ENCODE measurements at places on chromosomes 5 and 9.

GRCh38 chr9:37369671-37370070, 52.8 kb upstream of the GRHPR start:
- DNase-seq: no peak

- DNase-seq: no peak
Measured at GRCh38 chr9:73216100-73216499, 64.4 kb downstream of the ANXA1 start.

DNA sequence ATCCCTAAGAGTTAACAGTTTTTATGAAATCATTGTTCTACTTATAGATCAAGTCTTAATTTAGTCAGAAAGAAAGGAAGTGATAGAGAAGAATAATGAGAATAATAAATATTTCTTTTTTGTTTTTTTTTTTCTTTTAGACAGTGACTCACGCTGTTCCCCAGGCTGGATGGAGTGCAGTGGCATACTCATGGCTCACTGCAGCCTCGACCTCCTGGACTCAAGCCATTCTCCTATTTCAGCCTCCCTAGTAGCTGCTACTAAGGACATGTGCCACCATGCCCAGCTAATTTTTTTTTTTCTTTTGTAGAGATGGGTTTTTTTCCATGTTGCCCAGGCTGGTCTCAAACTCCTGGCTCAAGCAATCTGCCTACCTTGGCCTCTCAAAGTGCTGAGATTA, 11.0 kb downstream of the IFNA21 start:
- no peak for DNase-seq

GRCh38 chr9:36936498-36936831, 97.6 kb downstream of the PAX5 start:
- no peak for DNase-seq

DNA sequence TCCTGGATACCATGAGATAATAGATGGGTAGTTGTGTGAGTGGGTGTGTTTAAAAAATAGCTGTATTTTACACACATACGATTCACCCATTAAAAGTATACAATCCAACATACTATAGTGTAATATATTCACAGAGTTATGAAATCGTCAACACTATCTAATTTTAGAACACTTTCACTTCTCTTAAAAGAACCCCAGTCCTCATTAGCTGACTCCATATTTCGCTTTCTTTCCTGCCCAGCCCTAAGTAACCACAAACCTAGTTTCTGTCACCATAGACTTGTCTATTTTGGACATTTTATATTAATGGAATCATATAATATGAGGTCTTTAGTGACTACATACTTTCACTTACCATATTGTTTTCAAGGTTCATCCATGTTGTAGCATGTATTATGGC, 63.8 kb upstream of the S1PR3 start:
- no peak for DNase-seq

GRCh38 chr5:158406884-158407823, 548.2 kb upstream of the CLINT1 start:
- no peak for DNase-seq

- DNase-seq: no peak
Measured at GRCh38 chr9:137276473-137277328, 825 bp upstream of the TOR4A start.

- peak; percentile 58 for DNase-seq
Measured at GRCh38 chr9:6924988-6925563, 167.3 kb downstream of the KDM4C start.

GRCh38 chr5:74055486-74056106, 429.6 kb downstream of the ARHGEF28 start:
- DNase-seq: no peak

DNA sequence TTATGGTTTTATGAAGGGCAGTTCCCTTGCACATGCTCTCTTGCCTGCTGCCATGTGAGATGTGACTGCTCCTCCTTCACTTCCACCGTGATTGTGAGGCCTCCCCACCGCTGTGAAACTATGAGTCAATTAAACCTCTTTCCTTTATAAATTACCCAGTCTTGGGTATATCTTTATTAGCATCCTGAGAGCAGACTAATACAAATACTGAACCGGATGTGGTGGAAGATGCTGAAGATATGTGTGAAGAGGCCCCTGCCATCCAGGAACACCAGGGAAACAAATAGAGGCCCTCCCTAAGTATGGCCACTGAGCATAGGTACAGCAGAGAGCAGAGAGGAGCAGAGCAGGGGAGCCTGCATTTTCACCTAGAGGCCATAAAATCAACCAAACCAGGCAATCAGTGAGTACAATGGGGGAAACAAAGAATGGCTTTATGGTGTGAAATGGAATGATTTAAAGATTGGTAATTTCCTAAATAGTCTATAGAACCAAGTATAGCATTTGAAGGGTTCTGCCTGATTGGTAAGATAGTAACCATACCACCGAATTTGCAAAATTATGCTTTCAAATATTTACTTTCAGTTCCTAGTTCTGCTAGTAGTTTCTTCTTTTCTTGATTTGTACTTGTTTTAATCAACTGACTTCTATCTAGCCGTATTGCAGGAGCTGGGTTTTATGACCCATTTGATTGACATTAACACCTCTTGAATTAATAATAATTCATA, 421.6 kb downstream of the IRX1 start:
- no peak for DNase-seq

DNA sequence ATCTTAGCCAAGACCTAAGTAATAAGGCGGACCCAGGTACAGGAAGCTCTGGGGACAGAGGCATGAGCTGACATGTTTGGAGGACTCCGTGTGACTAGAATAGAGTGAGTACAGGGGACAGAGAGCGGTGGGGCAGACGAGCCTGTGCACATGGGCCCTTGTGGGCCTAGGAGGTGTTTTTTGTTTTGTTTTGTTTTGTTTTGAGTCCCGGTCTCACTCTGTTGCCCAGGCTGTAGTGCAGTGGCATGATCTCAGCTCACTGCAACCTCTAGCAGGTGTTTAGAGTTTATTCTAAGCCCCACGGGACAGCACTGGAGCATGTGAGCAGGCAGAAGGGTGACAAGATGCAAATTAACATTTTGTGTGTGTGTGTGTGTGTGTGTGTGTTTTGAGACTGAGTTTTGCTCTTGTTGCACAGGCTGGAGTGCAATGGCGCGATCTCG, 3.1 kb upstream of the EEIG1 start:
- DNase-seq: no peak

- no peak for DNase-seq
Measured at GRCh38 chr5:143977891-143978461, 166.0 kb downstream of the HMHB1 start.

DNA sequence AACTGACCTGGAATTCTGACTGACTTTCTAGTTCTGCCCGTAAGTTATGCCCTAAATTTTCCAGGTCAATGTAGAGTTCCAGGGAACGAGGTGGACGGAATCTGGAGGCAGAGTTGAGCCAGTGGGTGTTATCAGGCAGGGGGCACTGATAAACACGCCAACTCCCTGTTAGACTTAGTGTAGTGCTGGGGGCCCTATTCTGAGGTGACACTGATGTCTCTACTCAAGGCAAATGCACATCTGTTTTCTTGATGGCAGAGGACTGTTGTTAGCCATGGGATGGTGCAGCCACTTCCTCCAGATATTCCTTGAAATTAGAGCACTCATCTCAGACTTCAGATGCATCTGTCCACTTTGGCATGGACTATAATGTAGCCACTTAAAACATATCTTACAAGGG, 83.5 kb downstream of the C9orf152 start:
- no peak for DNase-seq

DNA sequence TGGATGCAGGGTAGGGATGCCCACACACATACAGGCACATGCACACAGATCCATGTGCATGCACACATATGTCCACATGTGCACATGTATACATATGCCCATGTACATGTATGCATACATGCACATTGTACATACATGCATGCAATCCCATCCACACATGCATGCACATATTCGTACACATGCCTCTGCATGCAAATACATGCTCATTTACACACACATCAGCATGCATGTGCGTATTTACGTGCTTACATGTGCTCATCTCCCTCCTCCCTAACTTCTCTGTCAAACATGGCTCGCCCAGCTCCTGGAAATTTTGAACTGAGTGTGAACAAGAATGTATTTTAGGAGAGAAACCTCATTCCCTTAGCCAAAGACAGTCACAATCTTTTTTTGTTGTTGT, 6.2 kb downstream of the KCNT1 start:
- no peak for DNase-seq

DNA sequence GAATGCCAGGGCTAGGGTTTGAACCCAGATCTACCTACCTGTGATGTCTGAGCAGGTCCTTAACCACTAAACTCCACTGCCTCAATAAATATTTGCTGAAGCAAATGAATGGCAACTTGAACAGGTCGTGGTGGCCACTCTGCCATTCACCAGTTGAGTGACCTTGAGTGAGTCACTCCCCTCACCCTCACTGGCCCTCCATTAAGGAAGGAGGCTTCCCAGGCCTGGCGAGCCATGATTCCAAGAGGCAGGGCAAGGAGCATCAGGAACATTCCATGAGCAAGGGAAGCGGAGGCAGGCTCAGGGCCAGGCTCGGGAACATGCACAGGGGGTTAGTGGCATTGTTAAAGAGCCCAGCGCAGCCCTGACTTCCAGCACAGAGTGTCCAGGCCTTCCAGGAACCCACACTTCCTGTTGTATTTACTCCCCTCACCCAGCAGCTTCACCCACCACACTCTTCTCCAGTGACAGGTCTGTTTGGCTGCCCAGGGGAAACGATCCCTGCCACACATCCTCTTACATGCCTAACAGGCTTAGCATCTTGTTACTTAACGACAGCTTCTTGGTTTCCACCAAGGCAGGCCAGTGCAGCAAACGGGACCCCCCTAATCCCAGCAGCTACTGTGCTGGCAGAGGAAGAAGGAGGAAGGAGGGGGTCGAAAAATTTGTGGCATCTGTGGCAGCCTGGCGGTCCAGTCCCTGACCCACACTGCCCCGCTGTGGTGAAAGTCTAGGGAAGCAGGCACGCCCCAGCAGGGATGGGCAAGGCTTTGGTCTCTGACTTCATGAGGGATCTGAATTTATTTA, 43.7 kb upstream of the TTC1 start:
- no peak for DNase-seq

- no peak for DNase-seq
Measured at GRCh38 chr5:74575741-74576538, 64.6 kb downstream of the ENC1 start.

- no peak for DNase-seq
Measured at GRCh38 chr9:18472841-18473251, 1.1 kb upstream of the ADAMTSL1 start.

GRCh38 chr9:91214086-91214485, 147.6 kb downstream of the AUH start:
- DNase-seq: no peak

- DNase-seq: no peak
Measured at GRCh38 chr9:124855944-124856765, 2.9 kb downstream of the WDR38 start.

DNA sequence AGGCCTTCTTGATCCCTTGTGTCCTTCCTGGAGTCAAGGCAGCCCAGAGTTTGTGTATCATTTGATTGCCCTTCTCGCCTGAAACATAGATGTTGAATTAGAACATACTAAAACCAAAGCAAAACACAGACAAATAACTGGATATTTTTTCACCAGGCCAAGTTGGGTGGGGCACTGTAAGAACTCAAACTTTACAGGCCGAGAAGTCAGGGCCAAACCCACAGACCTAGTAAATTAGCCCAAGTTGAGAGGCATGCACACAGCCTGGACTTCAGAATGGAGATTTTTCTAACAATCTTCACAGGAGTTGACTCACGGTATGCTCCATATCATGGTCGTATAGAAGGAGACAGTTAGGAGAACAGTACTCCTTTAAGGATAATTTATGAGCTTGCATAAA, 121.7 kb downstream of the PIK3R1 start:
- no peak for DNase-seq

DNA sequence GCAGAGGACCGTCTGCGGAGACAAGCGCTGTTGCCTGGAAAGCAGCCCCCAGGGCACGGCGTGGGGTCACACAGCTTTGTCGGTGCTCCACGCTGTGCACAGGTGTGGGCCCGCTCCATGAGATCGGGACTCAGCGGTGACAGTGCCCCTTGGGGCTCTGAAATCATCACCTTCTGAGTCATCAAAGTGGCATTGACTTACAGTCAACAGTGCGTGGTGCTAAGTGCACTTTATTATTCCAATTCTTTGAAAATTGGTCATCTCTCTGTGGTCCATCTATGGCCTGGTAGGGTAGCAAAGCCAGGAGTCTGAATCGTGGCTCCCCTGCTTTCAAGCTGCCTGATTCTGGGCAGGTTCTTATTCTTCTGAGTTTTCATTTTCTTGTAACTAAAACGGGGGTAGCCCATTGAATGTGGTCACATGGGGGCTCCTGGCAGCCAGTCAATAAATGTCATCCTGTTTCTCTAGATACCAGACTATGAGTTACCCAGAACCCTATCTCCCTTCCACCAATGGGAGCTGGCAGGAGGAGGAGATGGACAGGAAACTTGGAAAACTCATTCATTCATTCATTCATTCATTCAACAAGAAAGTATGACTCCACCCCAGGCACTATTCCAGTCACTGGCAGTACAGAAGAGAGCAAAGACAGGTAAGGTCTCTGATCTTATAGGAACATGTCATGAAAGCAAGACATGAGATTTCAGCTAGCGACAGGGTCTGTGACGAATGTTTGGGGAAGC, 20.3 kb upstream of the UNC5A start:
- DNase-seq: no peak

DNA sequence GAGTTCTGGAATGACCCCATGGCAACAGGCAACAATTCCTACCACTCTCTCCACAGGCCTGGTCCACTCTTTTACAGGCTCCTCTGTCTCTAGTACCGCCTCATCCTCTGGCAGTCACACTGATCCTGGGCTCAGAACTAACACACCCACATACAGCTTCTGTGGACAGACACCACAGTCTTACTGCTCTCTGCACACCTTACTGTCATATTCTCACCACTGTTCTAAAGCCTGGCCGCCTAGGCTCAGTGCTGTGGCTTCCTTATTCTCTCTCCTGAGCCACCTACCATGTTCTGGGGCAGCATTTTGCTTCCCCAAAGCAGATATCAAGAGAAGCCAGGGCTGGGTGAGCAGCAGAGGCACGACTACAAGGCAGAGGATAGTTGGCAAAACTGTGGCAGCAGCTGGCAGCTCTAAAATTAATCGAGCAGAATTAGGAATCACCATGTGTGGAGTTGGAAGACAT, 14.8 kb downstream of the REEP5 start:
- DNase-seq: no peak

GRCh38 chr5:174198541-174198940, 153.0 kb downstream of the NSG2 start:
- no peak for DNase-seq
